ENCODE measurements at places on chromosomes 5 and 9. TPM values are rescaled to one million over a fixed set of nuclear protein-coding genes. Genes with fewer than 3 reads are reported as not detected.

The TAF11L10 gene
- not detected for total RNA-seq

The CCL19 gene
- total RNA-seq, result 7.4 TPM

The CARTPT gene
- not detected for total RNA-seq

The SLC36A2 gene
- total RNA-seq, result not detected

The PCAT7 gene
- total RNA-seq, result not detected

The SEMA6A gene
- 48.8 TPM for total RNA-seq

The PCDHGA9 gene
- total RNA-seq, result 2.6 TPM

The RAI14 gene
- 130 TPM for total RNA-seq

The GFI1B gene
- 2.4 TPM for total RNA-seq

The NR5A1 gene
- total RNA-seq, result 231 TPM

The TAL2 gene
- not detected for total RNA-seq

The LOX gene
- 5.0 TPM for total RNA-seq

The TLE1 gene
- total RNA-seq, result 110 TPM

The PLAC8L1 gene
- not detected for total RNA-seq

The MVB12B gene
- total RNA-seq, result 40.5 TPM

The IDNK gene
- 6.8 TPM for total RNA-seq

The OBP2B gene
- not detected for total RNA-seq

The P4HA2 gene
- total RNA-seq, result 38.1 TPM

The MPDZ gene
- 34.7 TPM for total RNA-seq

The QRFP gene
- total RNA-seq, result not detected

The TMEM174 gene
- total RNA-seq, result not detected

The GCNT1 gene
- total RNA-seq, result 37.6 TPM

The ZFP2 gene
- 2.2 TPM for total RNA-seq

The TNFSF15 gene
- 1.8 TPM for total RNA-seq

The TOR4A gene
- 30.7 TPM for total RNA-seq

The CXCL14 gene
- total RNA-seq, result 67.1 TPM
